Common myeloid progenitor, CD34-positive (primary cell): ENCODE measurements at places on chromosomes 3 and 15.

DNA sequence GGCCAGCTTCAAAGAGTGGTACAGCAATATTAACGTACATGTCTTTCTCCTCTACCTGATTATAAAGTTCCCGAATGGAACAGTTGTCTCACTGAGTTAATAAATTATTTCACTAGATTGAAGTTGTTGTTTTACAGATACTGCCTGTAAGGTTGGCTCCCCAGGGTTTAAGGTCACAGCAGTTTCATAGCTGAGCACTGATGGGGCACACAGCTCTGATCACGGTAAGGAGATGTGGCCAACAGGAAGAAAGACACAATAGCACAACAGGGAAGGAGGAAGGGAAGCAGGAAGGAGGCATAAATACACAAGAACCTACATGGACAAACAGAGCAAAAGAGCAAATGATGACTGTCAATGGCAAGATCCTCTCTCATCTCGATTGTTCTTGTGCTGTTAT lies 215.6 kb downstream of the WNT5A start:
- no peak for DNase-seq
- H3K4me1 ChIP-seq: no peaks in the 10 kb centered on the region
- no peaks in the 10 kb centered on the region for H3K36me3 ChIP-seq

DNA sequence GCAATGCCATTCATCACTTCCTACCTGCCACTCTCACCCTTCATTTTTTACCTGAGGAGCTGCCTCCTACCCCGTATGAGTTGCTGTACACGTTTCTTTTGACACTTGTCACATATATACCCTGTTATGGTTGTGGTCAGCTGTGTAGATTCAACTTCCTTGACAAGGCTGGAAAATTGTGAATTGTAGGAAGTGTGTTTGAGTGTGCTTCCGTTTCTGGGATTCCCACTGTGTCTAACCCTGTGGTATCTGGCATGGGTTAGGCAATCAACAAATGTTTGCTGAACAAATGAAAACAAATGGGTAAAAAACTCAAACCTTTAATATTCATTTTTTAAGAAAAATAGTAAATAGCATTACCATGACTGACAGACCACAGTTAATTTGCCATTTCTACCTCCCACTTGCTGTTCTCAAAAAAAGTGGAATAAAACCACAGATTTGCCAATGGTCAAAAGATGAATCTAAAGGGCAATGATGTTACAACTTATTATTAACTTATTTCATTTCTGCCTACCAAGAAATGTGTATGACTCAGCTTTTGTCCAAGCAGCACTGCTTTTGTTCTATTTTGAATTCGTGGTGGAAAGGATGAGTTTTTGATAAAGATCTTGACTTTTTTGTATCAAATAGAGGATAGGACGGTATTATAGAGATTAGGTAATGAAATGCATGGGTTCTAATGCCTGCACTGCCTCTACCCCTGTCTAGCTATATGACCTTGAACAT lies 404.6 kb downstream of the LPP start:
- H3K27me3 ChIP-seq: no peaks in the 10 kb centered on the region
- H3K36me3 ChIP-seq: no peaks in the 10 kb centered on the region
- no peak overlapping the region for H3K27ac ChIP-seq

- no peaks in the 10 kb centered on the region for H3K4me1 ChIP-seq
- DNase-seq: no peak
- H3K36me3 ChIP-seq: no peaks in the 10 kb centered on the region
- no peak overlapping the region for H3K4me3 ChIP-seq
- no peak overlapping the region for H3K27ac ChIP-seq
These were observed 121.9 kb downstream of the CHST2 start for GRCh38 chr3:143241481-143241951.

GRCh38 chr3:73422571-73422970 lies 202.2 kb downstream of the PDZRN3 start:
- H3K36me3 ChIP-seq: no peaks in the 10 kb centered on the region
- H3K27ac ChIP-seq: no peak overlapping the region
- DNase-seq: no peak
- no peaks in the 10 kb centered on the region for H3K4me1 ChIP-seq
- no peak overlapping the region for H3K4me3 ChIP-seq

GRCh38 chr3:182094321-182094720 lies 382.6 kb downstream of the SOX2 start:
- no peaks in the 10 kb centered on the region for H3K27me3 ChIP-seq
- no peaks in the 10 kb centered on the region for H3K4me1 ChIP-seq
- no peaks in the 10 kb centered on the region for H3K36me3 ChIP-seq
- DNase-seq: no peak
- no peak overlapping the region for H3K4me3 ChIP-seq
- H3K27ac ChIP-seq: no peak overlapping the region

DNA sequence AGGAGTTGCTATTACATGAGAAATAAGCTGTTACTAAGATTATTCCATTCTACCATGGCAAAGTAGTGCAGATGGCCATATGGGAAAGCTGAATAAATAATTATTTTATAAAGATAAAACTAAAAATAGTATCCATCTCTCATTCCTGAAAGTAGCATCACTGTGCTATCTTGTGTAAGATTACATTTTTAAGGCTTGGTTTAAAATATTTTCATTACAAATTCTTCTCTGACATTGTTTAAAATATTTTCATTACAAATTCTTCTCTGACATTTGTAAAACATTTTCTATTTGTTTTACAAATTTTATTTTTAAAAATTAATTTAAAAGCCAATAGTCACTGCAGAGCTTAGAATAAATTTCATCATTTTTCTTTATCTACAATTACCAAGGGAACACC lies 665.5 kb upstream of the NAALADL2 start:
- H3K36me3 ChIP-seq: no peaks in the 10 kb centered on the region
- DNase-seq: no peak
- H3K27ac ChIP-seq: no peak overlapping the region
- no peak overlapping the region for H3K4me3 ChIP-seq
